ENCODE measurements at places on chromosomes 7 and 10.

DNA sequence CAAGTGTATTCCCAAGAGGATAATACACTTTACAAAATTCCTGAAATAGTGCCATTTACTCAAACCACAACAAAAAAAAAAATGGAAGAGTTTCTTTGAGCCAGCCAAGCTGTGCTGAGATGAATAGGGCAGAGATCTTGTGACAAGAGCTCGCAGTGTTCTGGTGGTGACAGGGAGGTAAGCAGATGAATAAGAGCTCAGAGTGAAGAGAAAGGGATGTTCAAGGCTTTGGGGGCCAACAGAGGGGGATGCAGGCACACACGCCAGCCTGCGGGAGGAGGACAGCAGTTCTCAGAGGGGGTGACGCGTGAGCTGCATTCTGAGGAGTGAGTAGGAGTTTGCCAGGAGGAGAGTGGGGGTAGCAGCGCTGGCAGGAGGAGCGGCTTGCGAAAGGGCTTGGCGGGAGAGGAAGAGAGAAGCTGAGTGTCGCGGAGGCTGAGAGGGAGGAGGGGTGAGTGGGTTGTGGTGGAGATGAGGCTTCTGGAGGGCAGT is 194.4 kb upstream of the IMMP2L start:
- DNase-seq: peak; percentile 50

- DNase-seq: no peak
Observed at GRCh38 chr7:90239050-90239449, 5.9 kb upstream of the CFAP69 start.

DNA sequence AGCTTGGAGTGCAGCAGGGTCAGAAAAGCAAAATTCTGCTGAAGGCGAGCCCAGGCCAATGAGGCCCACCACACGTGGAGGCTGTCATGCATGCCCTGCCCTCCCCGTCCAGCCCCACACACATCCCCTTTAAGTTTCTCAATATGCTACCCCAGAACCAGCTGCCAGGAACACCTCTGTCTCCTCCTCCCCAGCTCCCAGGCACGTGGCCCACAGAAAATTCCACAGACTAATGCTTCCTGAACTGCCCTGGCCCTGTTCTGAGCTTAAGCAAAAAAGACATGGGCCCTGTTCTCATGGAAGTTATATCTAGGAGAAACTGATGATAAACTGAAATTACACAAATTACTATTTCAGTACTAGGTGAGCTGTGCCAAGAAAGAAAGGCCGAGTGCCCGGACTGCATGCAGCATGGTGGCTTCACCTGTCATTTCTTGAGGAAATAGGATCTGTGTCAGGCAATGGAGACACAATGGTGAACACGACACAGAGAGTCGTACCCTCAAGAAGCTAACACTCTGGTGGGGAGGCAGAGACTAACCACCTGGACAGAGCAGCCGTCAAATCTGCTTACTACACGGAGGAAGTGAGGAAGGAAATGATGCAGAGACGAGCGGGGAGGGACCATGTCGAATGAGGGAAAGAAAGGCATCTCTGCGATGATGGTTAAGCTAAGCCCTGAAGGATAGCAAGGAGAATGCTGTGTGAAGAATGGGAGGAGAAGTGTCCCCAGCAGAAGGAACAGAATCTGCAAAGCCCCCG is 44.5 kb downstream of the PODXL start:
- no peak for DNase-seq

- no peak for DNase-seq
Observed at GRCh38 chr7:33050535-33051318, 11.8 kb downstream of the NT5C3A start.

GRCh38 chr10:30783939-30784501 is 154.5 kb upstream of the LYZL2 start:
- DNase-seq: peak; percentile 88

GRCh38 chr7:115097175-115097671 is 175.3 kb downstream of the MDFIC start:
- no peak for DNase-seq

GRCh38 chr7:134368851-134369544 is 52.3 kb upstream of the SLC35B4 start:
- no peak for DNase-seq

- DNase-seq: no peak
Observed at GRCh38 chr10:75508814-75509306, 77.4 kb downstream of the LRMDA start.

Data from neural crest cell (in vitro differentiated cells).